Activated CD4-positive, alpha-beta T cell treated with anti-CD3 and anti-CD28 coated beads, Interleukin-2, amount 50 U/mL, for 48 hours (primary cell): ENCODE measurements at places on chromosomes 1 and 21.

GRCh38 chr1:233613252-233614172 lies at the start of gene KCNK1:
Gene KCNK1, plus strand, starts transcription at chr1:233614106. Its CDS starts 66 bp downstream, at chr1:233614172.
- peak; percentile 29 for DNase-seq

- DNase-seq, result no peak
These were observed 3.2 kb upstream of the COL24A1 start for GRCh38 chr1:86159800-86160199.

DNA sequence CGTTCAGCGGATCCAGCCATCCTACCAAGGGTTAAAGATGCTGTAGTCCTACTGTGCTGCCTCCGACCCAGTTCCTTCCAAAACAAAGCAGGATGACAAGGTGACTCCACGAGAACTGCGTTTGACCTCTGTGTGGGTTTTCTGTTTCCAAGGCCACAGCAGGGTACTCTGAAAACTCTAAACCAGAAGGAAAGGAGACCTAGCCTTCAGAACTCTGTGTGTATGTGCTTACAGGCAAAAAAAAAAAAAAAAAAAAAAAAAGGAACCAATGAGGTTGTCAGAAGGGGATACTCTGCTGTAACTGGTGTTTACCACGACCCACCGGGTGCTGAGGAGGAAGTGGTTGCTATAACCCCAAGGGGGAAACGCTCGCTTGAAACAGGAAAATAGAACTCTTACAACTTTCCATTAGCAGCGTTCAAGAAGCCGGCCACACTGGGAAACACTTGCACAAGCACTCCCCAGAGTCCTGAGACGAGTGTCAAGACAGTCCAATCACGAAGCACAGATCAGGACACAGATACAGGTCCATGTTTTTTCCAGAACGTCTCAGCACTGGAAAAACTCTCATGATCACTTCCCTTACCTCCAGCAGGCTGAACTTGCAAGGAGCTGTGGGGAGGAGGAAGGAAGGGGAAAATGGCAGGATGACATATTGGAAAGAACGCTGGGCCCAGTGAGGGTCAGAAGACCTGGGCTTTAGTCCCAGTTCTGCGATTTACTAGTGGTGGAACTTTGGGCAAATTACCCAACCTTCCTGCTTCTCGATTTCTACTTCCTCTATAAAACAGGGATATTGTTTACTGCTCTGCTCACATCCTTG lies 64.0 kb downstream of the ITPKB start:
- peak; percentile 63 for DNase-seq

GRCh38 chr1:164895026-164895912 lies 336.3 kb downstream of the PBX1 start:
- no peak for DNase-seq

GRCh38 chr1:32753532-32754316 lies 51.2 kb upstream of the SYNC start:
- DNase-seq, result peak; percentile 66

DNA sequence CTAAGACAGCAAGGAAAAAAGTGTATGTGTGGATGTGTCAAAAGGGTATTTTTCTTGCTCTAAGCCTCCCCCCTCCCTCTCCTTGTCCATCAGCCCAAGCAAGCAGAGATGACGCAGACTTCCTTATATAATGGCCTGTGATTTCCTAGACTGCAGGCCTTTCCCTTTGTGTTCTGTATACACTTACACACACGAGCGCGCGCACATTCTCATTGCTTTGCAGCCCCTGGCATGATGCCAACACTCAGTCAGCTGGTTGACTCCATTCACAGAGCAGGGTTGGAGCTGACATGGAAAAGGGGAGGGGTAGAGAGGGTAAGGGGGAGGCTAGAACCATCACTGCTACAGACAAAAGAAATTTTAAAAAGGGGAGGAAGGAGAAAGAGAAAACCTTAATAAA lies 41.8 kb downstream of the GATAD2B start:
- DNase-seq, result peak; percentile 21

DNA sequence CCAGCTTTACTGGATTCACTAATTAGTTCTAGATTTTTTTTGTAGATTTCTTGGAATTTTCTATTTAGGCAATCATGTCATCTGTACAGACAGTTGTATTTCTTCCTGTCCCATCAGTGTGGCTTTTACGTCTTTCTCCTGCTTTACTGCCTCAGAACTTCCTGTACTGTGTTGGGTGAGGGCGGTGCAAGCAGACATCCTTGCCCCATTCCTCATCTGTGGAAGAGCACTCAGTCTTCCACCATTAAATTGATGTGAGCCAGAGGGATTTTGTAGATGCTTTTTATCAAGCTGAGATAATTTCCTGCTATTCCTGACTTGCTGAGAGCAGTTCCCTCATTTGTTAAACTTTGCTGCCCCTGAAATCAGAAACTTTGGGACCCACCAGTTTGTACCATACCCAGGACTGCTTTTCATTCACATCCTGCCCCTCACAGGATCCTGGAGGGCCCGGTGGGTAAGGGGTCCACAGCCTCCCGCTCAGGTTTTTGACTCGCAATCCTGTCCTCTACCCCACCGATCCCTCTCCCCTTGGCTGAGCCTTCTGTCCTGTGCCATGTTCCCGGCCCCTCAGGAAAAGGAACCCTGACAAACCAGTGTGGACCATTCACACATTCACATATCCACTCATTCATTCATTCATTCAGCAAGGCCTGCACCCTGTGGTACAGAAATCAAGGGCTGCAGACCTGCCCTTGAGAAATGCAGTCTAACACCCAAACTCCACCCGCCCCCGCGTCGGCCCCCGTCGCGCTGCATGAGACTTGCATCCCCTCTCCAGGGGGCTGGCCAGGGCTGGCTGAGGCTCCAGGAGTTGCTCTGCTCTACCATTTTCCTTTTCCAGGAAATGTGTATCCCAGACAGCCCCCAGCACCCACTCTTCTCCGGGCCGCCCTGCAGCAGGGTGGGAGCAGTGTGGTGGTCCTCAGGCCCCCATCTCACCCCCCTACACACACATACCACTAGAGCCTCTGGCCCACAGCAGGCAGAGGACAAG lies 246.5 kb upstream of the VAMP3 start:
- DNase-seq, result no peak

DNA sequence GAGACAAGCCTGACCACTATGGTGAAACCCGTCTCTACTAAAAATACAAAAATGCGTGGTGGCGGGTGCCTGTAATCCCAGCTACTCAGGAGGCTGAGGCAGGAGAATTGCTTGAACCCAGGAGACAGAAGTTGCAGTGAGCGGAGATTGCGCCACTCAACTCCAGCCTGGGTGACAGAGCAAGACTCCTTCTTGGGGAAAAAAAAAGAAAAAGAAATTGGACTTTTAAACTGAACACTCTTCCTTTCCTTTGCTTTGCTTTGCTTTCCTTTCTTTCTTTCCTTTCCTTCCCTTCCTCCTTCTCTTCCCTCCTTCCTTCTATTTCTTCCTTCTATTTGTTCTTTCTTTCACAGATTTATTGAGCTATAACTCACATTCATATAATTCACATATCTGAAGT lies 43.3 kb upstream of the PUM1 start:
- no peak for DNase-seq

DNA sequence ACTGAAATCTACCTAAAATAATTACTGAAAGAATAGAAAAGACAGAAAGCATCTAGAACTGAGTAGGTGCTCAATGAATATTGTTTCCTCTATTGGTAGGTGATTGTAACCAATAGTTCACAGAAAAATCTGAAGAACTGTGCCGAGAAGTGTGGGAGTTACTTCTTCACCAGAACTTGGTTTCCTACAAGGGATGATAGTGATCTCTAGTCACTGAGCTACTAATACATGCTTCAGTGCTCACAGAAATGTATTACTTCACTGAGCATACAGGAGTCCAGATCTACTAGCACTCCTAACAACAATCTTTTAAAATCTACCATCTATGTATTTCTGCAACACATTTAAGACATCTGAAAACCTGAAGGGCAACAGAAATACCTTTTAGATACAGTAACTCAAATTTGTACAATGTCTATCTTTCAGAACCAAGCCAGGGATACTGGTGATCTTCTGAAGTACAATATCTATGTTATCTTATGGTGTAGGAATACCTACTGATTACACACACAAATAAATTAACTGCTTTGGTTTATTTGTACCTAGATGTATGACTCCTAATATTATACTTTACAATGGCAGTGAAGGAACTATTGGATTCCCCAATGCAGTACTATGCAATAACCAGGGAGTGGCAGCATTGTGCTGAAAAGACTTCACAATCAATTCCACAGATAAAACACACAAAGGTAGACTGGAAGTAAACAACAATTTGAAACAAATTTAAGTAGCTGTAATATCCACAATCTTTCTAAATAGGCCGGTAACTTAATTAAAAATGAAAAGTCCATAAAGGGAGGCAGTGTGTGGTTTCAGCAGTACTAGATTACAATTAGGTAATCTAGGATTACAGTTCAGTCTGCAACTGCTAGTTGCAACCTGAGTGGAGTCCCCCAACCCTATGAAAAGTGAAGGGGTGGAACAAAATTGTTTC lies 243.0 kb downstream of the SLC45A1 start:
- DNase-seq, result no peak

GRCh38 chr1:238186887-238187574 lies 296.3 kb upstream of the ZP4 start:
- no peak for DNase-seq

DNA sequence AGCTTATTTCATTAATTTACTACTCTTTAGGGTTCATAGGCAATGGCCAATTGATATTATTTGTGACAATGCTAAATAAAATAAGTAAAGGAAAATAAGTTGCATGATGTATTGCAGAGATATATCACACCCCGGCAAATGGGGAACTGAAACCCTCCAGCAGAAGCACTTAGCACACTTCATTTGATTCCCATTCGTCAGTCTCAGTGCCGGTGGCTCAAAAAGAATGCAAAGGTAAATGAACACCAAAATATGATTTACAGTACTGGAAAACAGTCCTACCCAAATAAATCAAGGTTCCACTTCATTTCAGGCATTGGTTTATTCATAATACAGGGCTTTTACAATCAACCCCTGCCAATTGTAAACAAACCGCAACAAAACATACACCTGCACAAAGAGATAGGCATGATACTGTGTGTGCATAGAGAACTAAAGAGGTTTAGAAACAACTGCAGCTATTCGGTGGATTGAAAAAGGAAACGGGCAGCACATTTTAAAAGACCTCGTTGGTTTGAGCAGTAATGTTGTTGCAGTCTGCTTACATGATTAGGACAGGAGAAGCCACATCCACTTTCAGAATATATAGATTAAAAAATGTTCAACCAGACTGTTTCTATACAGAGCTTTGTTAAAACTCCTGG lies 1019.2 kb downstream of the TTLL7 start:
- DNase-seq, result no peak

GRCh38 chr1:116226017-116226416 lies 114.8 kb downstream of the MAB21L3 start:
- DNase-seq, result no peak

DNA sequence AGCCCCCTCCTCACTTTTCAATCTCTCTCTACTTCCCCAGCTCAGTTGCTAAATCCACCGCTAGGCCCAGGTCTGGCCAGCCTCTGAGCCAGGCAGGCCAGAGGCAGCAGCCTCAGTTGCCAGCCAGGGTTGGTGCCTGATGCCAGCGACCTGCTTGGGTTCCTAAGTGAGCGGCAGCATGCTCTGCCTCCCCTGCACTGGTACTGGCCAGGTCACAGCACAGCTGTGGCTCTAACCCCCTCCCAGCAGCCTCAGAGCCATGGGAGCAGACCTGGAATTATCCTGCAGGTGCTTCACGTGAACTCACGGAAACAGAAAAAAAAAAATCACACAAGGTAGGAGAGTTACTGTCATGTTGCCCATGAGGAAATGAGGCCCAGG lies 82.5 kb upstream of the ATF3 start:
- DNase-seq, result no peak

GRCh38 chr1:194959795-194960194 lies 1648.4 kb downstream of the KCNT2 start:
- no peak for DNase-seq

DNA sequence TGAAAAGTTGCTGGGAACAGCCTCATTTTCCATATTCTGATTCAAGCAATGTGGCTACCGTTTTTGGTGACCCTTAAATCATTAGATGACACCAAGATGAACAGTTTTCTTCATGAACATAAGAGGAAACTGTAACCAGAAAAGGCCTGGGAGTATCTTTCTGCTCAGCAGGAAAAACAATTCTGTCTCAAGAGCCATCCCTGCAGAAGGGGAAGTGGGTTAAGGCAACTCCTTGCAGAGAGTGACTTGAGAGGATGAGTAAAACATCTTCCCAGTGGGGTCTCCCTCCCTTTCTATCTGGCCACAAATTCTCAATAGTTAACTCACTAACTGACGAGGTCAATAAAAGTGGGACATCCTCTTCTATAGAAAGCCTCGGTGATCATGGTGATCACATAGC lies 187.6 kb upstream of the NRIP1 start:
- no peak for DNase-seq

GRCh38 chr1:73359001-73359400 lies 839.0 kb downstream of the LRRIQ3 start:
- no peak for DNase-seq

- peak; percentile 60 for DNase-seq
These were observed 6.5 kb downstream of the KCNN3 start for GRCh38 chr1:154863315-154864174.

GRCh38 chr21:32578107-32578691 lies 7.1 kb downstream of the TCP10L start:
- peak; percentile 38 for DNase-seq

DNA sequence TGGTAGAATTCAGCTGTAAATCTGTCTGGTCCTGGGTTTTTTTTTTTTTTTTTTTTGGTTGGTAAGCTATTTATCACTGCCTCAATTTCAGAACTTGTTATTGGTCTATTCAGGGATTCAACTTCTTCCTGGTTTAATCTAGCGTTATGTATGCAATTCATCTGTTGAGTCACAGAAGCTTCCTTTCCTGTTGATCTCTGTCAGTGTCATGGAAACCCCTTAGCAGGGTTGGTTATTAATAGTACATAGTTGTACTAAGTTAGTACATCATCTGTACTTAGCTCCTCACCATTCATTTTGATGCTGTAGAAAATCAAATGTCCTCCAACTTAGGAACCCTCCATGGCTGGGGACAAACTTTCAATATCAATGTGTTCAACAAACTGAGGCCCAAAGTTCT lies 51.0 kb upstream of the BARHL2 start:
- DNase-seq, result no peak

- no peak for DNase-seq
These were observed 72.5 kb downstream of the FOXD2 start for GRCh38 chr1:47510282-47510811.

DNA sequence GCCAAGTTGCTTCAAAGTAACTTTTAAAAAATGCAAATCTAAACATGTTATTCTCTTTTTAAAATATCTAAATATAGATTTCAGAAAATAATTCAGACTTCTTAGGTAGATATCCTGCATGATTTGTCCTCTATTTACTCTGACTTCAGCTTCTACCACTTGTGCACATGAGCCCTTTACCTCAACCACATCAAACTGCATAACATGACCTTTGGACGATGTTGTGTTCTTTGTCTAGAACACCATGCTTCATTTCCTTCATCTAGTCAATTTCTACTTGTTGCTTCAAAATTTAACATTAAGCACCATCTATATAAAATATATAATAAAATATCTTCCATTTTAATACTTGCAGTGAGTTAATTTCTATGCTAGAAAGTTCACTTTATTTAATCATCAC lies 96.9 kb downstream of the PLPP3 start:
- no peak for DNase-seq

GRCh38 chr1:86169625-86170024 lies 13.1 kb upstream of the COL24A1 start:
- no peak for DNase-seq

GRCh38 chr1:236494586-236495466 lies 29.0 kb upstream of the LGALS8 start:
- DNase-seq, result no peak

GRCh38 chr1:152111515-152111968 lies 3.7 kb downstream of the TCHH start:
- peak; percentile 41 for DNase-seq

GRCh38 chr1:6154525-6155319 lies 25.4 kb downstream of the CHD5 start:
- no peak for DNase-seq
